Subcutaneous adipose tissue (tissue), 4 donors: ENCODE measurements at places on chromosomes 12 and 14. TPM values are rescaled to one million over a fixed set of nuclear protein-coding genes. Genes with fewer than 3 reads are reported as not detected.

BMAL2 gene
- total RNA-seq = 4.6 TPM

CCDC196 gene
- not detected for total RNA-seq

RCOR1 gene
- total RNA-seq = 17.6 TPM

CAPS2 gene
- total RNA-seq = 22.2 TPM

ESR2 gene
- 5.7 TPM for total RNA-seq

ALG10B gene
- total RNA-seq = 3.6 TPM

NUBPL gene
- total RNA-seq = 25.1 TPM

MVK gene
- total RNA-seq = 15.1 TPM

ALDH2 gene
- 349 TPM for total RNA-seq

RTN1 gene
- 63.2 TPM for total RNA-seq

OR6C2 gene
- not detected for total RNA-seq

OR4K2 gene
- not detected for total RNA-seq

OAS3 gene
- total RNA-seq = 13.2 TPM

TMBIM4 gene
- 179 TPM for total RNA-seq

GLIPR1L1 gene
- total RNA-seq = not detected

TAS2R14 gene
- total RNA-seq = 4.1 TPM

CD163 gene
- total RNA-seq = 817 TPM

CARMIL3 gene
- total RNA-seq = not detected

OR4E2 gene
- total RNA-seq = not detected

TMTC1 gene
- total RNA-seq = 70.7 TPM

FAM181A gene
- not detected for total RNA-seq

CMA1 gene
- total RNA-seq = 2.2 TPM

TMEM132C gene
- 67.8 TPM for total RNA-seq

HOXC6 gene
- total RNA-seq = 5.5 TPM

GPR84 gene
- total RNA-seq = 0.44 TPM

MSI1 gene
- not detected for total RNA-seq

LTA4H gene
- 156 TPM for total RNA-seq

C12orf54 gene
- not detected for total RNA-seq

PAPLN gene
- 52.2 TPM for total RNA-seq

SRRM4 gene
- total RNA-seq = not detected

GPRC5D gene
- total RNA-seq = not detected

SLC7A8 gene
- 45.7 TPM for total RNA-seq

PSMB5 gene
- 131 TPM for total RNA-seq

FOXN4 gene
- not detected for total RNA-seq

SMCO2 gene
- total RNA-seq = not detected

RNASE7 gene
- total RNA-seq = not detected

ZDHHC22 gene
- not detected for total RNA-seq

ZNF605 gene
- 13.9 TPM for total RNA-seq
